ENCODE measurements at places on chromosomes 7 and 10.

- no peak for DNase-seq
Observed at GRCh38 chr7:123615344-123615743, 13.7 kb downstream of the ASB15 start.

DNA sequence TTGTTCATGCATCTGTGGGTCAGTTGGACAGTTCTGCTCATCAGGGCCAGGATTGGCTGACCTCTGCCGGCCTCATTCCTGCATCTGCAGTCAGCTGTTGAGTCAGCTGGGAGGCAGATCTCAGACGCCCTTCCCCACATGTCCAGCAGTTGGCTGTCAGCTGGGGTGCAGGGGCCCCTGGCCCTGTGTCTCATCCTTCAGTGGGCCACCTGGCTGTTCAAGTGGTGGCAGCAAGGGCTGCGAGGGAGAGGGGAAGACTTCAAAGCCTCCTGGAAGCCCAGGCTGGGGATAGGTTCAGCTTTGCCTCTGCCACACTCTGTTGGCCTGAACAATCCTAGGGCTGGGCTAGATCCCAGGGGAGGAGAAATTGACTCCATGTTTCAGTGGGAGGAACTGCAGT lies 33.2 kb downstream of the TACR2 start:
- DNase-seq, result no peak

DNA sequence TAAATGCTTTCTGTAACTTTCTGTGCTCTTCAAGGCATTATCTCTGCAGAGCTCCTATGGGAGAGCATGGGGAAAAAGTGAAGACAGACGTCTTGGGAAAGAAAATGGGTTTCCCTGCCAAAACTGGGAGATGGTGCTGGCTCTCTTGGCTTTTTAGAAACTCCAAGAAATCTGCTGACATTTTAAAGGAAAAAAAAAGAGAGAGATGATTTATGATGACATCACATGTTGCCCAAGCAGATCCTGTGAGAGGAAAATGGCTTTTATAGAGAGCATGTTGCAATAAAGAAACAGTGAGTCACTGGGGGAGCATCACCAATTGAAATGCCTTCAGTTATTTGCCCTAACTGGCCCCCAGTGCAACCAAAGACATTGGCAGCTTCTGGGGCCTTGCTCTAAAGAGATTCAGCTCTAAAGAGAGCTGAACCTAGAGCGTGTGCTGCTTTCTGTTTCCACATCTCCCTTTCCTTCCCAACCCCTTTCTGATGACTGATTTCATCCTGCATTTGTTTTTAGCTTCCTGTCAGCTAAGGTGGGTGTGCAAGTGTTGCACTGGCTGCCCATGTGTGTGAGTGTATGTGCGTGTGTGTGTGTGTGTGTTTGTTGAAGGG lies 37.7 kb downstream of the LRMDA start:
- no peak for DNase-seq

- no peak for DNase-seq
Observed at GRCh38 chr10:97067716-97068391, 117.9 kb downstream of the SLIT1 start.

GRCh38 chr7:158431941-158432347 lies 155.7 kb downstream of the PTPRN2 start:
- DNase-seq, result no peak

GRCh38 chr7:137966641-137967142 lies 35.2 kb downstream of the CREB3L2 start:
- no peak for DNase-seq

DNA sequence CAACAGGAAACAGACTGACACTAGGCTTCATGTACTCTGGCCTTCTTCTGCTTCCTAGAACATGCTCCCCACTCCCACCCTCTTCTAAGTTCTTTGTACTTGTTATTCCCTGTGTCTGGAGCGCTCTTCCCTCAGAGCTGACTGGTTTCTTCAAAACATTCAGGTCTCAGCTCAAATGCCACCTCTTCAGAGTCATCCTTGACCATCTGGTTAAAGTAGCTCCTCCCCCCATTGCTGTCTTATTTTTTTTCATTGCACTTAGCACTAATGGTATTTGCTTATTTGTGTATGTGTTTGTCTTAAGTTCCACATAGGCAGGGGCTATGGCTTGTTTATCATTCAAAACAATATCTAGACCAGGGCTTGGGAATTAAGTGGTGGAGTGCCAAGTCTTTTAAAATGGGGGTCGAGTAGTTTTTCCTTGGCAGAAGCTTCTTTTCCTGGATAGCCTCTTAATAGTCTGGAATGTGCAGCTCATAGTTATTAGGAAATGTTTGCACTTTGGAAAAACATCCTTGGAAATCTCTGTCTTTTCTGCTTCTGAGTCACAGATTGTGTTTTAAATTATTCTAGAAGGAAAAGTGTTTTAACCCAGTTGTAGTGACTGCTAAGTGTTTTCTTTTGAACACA lies 60.0 kb downstream of the RALA start:
- DNase-seq, result no peak

DNA sequence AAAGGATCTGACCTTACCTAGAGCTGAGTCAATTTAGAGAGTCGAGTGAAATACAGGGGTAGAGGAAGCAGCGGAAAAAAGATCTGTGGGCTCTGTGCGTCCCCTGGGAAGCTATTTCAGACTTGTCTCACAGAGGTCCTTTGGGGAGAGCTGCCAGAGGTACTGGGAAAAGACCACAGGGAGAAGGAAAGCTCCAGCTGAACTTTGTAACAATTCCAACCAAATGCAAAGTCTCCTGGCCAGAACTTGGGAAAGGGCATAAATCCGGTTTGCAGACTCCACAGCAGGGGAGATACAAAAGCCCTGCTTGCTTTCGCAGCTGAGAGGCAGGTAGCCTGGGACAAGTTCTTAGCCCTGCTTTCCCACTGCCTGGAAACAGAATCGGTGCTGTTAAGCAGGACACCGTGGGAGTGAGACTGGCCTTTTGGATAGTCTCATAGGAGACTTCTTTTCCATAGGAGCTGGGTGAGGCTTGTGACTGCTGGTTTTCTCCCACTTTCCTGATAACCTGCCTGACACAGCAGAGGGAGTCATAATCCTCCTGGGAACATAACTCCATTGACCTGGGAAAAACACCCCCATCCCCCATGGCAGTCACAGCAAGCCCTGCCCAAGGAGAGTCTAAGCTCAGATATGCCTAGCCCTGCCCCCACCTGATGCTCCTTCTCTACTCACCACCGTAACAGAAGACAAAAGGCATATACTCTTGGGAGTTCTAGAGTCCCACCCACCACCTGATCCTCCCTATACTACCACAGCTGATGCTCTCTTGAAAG lies 926.2 kb downstream of the KCNMA1 start:
- no peak for DNase-seq

DNA sequence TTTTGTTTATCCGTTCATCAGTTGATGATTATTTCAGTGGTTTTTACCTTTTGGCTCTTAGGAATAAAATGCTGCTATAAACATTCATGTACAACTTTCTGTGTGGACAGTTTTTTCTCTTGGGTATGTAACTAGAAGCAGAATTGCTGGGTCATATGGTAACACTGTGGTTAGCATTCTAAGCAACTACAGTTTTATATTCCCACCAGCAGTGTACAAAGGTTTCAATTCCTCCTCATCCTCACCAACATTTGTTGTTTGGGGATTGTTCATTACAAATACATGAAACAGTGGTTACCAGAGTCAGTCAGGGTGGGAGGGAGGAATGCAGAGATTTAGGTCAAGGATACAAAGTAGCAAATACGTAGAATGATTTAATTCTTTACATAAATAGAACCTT lies 97.0 kb downstream of the NPSR1 start:
- DNase-seq, result no peak

DNA sequence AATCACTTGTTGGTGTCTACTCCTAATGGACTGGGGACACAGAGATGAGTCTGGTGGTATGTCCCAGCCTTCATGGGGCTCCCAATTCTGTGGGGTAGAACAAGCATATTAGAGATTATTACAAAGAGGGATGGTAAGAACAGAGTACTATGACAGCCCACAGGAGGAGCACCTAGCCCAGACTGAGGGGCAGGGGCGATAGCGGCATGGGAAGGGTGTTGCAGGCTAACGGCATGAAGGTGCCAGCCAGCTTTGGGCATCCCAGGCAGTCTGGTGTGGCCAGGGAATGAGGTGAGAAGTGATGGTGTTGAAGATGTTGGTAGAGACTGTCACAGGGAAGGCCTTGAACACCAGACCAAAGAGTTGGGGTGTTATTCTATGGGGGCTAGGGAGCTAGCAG lies 280.0 kb downstream of the RPS24 start:
- no peak for DNase-seq

DNA sequence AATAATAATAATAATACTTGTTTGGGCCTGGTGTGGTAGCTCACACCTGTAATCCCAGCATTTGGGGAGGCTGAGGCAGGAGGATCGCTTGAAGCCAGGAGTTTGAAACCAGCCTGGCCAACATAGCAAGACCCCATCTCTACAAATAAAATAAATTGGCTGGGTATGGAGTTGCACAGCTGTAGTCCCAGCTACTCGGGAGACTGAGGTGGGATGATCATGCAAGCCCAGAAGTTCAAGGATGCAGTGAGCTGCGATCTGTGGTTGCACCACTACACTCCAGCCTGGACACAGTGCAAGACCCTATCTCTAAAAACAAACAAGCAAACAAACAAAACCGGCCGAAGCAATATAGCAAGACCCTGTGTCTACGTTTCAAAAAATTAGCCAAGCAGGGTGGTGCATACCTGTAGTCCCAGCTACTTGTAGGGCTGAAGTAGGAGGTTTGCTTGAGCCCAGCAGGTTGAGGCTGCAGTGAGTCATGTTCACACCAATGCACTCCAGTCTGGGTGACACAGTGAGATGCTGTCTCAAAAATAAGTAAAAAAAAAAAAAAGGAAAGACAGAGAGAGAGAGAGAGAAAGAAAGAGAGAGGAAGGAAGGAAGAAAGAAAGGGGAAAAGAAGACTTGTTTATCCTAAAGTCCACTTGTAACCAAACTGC lies 85.6 kb upstream of the KDM7A start:
- DNase-seq, result no peak

DNA sequence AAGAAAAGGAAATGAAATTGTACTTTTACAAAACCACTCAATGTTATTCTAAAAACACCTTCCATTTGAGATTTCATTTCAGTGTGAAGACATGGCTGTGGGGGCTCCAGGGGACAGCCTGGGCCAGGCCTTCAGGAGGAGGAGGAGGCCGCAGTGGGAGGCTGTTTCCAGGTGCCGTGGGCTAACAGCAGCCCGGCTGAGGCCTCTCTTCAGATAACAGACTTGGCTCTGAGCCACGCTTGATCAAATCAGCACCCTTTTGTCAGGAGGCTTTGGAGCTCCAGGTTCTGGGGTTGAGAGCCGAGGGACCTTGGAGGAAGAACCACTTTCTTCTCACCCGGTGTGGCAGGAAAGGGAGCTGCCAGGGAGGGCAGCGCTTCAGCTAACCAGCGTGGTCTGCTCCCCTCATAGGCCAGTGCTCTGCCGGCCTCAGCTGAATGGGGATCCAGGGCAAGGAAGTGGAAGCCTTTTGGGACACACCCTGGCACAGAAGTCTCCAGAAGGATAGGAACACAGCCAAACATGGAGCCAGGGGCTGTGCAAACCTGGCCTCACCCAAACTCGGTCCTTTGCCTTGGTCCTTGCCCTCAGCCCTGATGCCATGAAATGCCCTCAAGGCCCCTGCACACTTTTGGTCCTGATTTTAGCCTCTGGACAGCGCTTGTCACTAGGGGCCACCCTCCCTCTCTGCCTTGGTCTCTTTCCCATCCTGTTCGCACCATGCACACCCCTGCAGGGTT lies 23.5 kb upstream of the CHST15 start:
- no peak for DNase-seq

GRCh38 chr10:23442936-23443335 lies 4.1 kb downstream of the OTUD1 start:
- no peak for DNase-seq

GRCh38 chr7:122166740-122167139 lies 22.7 kb upstream of the AASS start:
- DNase-seq, result no peak

- no peak for DNase-seq
Observed at GRCh38 chr10:83539528-83540308, 599.6 kb upstream of the GHITM start.

DNA sequence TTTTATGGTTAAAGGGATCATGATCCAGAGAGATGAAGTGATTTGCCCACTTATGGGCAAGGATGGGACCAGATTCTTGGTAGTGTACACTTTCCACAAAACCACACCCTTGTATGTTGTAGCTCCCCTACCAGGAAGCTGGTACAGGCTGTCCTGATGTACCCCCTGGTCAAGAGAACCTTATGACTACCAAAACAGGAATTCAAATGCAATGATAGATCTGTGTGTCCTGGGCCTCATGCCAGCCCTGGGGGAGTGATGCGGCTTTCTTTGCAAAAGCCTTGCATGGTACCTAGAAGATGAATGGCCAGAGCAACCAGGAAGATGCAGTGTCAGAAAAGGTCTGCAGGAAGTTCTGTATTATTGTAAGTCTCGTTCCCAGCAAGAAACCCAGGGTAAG lies 94.9 kb upstream of the AGK start:
- no peak for DNase-seq

DNA sequence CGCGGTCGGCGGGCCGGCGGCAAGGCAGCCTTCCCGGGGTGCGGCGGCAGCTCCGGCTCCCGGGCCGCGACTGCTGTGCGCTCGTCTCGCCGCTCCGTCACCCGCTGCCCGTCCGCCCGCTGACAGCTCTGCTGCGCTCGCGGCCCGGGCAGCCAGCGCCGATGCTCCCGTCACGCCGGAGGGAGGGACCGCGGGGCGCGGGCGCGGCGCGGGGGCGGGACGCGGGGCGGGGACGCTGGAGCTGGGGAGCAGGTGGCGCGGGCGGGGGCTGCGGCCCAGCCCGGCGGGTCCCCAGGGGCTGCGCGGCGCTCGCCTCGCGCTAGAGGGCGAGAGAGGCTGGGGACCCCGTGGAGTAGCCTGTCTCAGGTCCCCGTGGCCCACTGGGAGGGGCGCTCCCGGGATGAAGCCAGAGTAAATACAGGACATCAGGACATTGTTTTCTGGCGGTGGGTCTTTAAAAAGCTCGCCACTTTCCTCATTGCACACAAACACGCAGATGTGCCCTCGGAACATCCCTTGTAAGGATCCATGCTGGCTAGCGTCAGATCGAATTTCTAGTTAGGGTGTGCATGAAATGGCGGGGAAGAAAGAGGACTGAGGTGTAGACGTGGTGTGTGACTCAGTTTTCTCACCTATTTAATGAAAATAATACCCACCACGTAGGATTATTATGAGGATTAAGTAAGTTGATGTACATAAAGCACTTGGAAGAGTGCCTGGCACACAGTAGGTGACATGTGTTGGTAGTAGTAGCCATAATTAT lies at the start of gene ELAPOR2:
ELAPOR2 (minus strand) TSS at position 130 of the 763 bp plus-strand sequence. CDS start 141 bp downstream, outside the sequence.
- peak; percentile 70 for DNase-seq

DNA sequence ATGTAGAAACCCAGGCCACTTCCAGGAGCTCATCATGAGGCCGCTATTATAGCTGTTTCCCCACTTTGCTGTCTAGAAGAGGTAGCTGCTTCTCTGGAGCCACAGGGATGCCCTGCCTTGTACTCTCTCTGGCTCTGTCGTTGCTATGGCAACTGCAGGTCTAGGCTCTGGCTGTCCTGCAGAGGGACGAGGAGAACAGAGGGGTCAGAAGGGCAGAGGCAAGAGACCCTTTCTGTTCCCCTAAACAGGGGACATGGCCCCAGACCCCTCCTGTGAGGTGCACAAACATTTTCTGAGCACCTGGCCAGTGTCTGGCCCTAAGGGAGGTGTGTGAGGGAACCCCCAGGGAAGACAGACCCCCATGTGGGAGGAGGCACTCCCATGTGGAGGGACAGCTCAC lies 31.4 kb downstream of the ITPRIP start:
- DNase-seq, result no peak

GRCh38 chr10:95260397-95260881 lies 30.4 kb downstream of the PDLIM1 start:
- no peak for DNase-seq

GRCh38 chr10:77071001-77071511 lies 566.6 kb downstream of the KCNMA1 start:
- no peak for DNase-seq

- DNase-seq, result no peak
Observed at GRCh38 chr10:69475433-69475830, 24.2 kb downstream of the TSPAN15 start.

GRCh38 chr10:77430530-77430929 lies 207.1 kb downstream of the KCNMA1 start:
- DNase-seq, result no peak
